ENCODE measurements at places on chromosomes 1 and 21.

DNA sequence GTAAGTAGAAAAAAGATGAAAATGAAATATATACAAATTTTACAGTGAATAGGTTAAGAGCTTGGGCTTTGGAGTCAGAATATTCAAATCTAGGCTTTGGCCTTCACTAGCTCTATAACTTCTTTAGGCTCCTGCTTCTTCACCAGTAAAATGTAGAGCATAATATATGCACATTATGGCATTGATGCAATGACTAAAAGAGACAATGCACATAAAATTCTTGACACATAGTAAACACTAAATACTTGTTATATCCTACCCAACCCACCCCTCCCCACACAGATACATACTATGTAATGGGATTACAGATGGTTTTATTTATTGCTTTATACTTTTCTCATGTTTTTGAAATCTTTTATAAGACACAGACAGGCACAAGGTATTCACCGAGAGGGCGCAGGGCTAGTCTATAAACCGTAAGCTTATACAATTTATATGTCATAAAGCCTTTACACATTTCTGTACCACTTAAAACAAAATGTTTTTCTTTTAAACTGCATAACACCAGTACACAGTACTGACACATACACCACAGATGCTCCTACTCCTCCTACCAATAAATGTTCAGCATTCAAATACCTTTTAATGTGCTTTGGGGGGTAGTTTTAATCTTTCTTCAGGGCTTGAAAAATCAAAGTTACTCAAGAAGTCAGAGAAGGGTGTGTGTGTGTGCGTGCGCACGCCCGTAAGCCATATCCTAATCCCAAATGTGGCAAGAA, 109.8 kb downstream of the ACBD6 start:
- no peak for DNase-seq

DNA sequence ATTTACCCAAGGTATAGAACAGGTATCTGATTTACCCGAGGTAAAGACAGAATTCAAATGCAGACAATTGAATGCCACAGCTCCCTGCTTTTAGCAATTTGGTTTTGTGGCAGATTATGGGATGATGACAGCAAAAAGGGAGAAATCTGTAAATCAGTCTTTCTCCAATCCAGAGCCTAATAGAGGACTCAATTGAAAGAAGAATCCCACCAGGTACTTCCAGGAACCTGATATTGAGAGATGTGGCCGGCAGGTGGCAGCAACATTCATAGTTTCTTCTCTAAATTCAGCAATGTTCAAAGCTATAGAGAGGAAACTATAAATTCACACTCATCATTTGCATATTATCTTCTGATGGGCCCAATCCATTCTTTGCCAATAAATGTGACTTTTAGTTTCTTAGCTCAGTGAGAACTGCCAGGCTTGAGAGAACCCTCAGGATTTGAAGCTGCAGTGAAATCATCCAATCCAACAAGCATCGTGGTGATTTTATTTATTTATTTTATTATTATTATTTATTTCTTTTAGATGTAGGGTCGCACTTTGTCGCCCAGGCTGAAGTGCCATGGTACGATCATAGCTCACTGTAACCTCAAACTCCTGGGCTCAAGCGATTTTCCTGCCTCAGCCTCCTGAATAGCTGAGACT, 9.8 kb upstream of the PHACTR4 start:
- peak; percentile 69 for DNase-seq

GRCh38 chr1:96833376-96833775, 111.8 kb downstream of the PTBP2 start:
- DNase-seq = no peak

DNA sequence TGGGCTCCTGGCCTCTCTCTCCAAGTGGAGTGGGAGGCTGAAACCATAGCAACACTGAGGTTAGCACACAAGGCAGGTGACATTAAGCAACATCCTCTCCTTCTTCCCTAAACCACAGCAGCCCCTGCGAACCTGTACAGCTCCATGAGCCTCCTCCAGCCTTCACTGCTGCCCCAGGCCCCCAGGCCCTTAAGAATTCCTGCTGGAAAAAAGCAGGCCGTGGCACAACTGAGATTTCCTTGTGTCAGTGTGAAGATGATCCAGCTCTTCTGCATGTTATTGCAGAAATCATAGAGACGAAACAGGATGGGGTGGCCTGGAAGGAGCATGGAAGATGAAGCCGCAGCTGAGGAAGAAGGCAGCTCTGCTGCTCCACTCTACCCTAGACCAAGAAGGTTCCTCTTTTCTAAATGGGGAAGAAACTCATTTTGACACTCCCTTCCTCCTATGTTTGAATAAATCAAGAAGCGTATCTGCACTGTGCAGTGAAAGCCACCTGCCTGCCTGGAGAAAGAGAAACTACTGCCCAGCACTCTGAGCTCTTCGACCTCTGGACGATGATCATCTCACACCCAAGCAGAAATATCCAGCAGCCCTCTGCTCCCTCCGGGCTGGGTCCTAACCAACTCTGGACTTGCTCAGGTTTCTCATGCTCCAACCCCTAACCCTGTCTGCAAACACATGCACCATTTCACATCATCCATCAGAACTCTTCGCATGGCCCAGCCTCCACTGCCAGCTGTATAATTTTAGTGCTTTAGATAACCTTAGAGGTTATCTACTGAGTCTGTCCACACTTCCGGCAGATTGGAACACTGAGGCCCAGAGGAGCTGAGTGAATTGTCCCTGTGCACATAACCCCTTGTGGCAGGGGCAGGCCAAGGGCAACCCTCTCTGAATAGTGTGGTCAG, 20.7 kb downstream of the SH3BP5L start:
- no peak for DNase-seq

DNA sequence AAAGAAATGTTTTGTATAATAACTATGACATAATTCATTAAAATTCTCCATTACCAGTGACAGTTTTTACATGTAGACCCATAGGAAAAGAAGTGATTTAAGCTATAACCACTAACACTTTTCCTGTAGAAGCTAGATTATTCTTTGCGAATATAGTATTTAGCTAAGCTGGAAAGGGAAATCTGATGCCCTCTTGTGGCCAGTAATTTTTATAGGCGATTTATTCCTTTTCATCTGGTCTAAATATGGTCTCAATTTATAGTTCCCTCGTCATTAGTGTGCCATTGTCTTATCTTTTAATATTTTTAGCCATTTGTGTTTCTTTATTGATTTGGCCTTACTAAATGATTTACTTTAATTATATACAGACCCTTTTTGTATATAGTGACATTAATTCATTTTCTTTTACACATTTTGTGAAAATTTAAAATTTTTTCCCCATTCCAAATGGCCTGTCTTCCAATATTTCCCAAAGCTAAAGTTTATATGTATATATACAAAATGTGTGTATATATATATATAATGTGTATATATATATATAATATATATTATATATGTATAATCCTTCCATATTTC, 26.7 kb downstream of the BTG3 start:
- DNase-seq = no peak

DNA sequence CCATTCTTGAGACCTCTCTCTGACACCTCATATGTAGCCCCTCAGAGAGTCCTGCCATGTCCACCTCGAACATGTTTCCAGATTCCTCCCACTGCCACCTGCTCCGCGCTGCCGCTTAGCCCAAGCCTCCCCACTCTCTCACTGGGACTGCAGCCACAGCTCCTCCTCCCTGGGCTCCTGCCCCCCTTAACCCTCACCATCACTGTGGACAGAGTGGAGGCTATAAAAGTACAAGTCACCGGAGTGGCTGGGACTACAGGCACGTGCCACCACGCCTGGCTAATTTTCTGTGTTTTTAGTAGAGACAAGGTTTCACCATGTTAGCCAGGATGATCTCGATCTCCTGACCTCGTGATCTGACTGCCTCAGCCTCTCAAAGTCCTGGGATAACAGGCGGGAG, 77.0 kb downstream of the VWA5B1 start:
- no peak for DNase-seq

GRCh38 chr1:8597455-8597854, 220.0 kb downstream of the RERE start:
- no peak for DNase-seq

DNA sequence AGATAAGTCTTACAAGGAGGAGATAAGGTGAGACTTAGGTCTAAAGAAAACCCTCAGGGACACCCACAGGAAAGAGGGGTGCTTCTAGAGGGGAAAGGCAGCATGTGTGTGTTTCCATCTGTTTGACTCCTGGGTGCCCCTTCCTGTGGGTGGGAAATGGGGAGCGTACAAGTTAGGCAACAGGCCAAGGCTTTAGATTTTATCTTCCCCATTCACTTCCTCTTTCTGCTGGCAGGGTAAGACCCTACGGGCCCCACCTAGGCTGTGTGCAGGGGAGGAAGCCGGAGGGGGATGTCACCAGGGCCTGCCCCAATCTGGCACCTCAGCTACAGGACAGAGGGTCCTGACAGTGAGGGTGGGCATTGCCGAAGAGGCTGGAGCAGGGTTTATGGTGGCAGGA, 2.5 kb upstream of the OLIG1 start:
- DNase-seq = no peak
